ENCODE measurements at places on chromosomes 4 and X.

GRCh38 chr4:188399834-188400233, 260.6 kb downstream of the TRIML1 start:
- no peak for DNase-seq

GRCh38 chrX:78331708-78332107, 4.3 kb upstream of the CYSLTR1 start:
- no peak for DNase-seq

- DNase-seq: no peak
These were observed 166.9 kb downstream of the NR3C2 start for GRCh38 chr4:148275266-148275665.

GRCh38 chrX:126065901-126066660, 100.0 kb downstream of the DCAF12L2 start:
- DNase-seq: no peak

DNA sequence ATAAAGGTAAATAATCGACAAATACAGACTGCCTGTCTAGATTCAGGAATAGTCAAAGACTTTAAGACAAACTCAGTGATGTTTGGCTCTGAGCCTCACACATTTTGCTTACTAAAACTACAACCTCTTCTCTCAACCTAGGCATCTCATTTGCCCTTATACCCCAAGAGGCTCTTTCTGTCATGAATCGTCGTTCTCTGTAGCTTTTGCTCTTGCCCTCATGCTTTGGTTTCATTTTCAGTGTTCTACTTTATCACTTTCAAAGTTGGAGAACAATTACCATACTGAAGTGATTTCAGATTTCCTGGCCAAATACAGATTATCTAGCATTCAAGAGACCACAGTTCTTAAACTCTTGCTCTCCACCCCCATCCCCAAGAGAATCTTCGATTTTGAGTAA, 114.1 kb upstream of the RAP2C start:
- no peak for DNase-seq

- no peak for DNase-seq
These were observed 53.1 kb upstream of the HGFAC start for GRCh38 chr4:3388471-3389232.

GRCh38 chr4:127642169-127642568, 9.4 kb downstream of the INTU start:
- DNase-seq: no peak

Data from NCI-H1436 (cell line).